ENCODE measurements at places on chromosomes 12 and 14. TPM values are rescaled to one million over a fixed set of nuclear protein-coding genes. Genes with fewer than 3 reads are reported as not detected.

Gene YARS2
- 22.3 TPM for total RNA-seq

Gene OVCH1
- total RNA-seq = 0.07 TPM

Gene TSPAN19
- not detected for total RNA-seq

Gene HOXC6
- 2.3 TPM for total RNA-seq

Gene SLC5A8
- total RNA-seq = not detected
